ENCODE measurements at places on chromosomes 7 and 10.
A peak's percentile ranks its signal among the peaks of the same experiment; 100 is the strongest.

DNA sequence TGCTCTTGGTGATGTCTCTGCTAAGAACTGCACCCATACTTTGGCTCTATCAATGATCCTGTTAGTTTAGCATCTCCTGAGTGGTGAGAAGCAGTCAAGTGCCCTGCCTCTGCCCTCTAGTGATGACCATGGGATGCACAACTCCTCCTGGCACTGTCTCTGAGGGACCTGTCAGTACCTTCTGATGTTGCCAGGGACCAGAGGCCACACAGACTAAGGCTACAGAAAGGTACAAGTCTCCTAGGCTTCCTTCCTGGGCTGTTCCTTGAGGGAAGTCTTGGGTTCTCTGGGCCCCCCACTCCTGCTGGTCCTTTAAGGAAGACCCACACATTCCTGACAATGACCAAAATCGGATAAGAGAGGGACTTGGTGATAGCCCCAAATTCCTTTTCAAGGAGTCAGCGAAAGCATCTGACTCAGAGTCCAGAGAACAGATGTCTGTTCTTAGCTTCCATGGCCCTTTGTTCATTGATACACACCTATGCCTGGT is 15.3 kb downstream of the NKX2-3 start:
- H3K27ac ChIP-seq: no peak overlapping the region
- no peaks in the 10 kb centered on the region for H3K4me1 ChIP-seq
- peak; percentile 32 for DNase-seq
- H3K27me3 ChIP-seq: peaks cover 2% of the 10 kb centered on the region
- H3K4me3 ChIP-seq: no peak overlapping the region

DNA sequence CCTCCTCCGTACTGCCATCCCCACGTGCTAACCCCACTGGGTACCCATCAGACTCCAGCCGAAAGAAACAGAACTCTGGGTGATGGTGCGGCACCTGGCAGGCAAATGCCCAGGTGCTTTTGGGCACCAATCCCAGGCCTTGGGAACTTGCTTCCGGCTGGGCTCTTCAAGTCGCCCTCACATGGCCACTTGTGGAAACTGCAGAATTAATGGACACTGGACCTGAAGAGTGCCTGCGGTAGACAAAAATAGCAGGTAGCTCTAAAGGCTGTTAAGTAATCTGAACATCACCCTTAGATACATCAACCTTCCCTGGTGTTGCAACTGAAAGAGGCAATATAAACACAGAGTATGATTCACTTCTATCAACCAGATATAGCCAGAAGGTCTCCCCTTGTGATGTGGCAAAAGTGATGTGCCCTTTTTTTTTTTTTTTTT is 644.4 kb downstream of the GRM8 start:
- no peaks in the 10 kb centered on the region for H3K27me3 ChIP-seq
- H3K27ac ChIP-seq: no peak overlapping the region
- no peaks in the 10 kb centered on the region for H3K36me3 ChIP-seq
- H3K4me1 ChIP-seq: no peaks in the 10 kb centered on the region
- H3K4me3 ChIP-seq: no peak overlapping the region

GRCh38 chr7:104950754-104951153 is 63.3 kb upstream of the KMT2E start:
- no peaks in the 10 kb centered on the region for H3K27me3 ChIP-seq
- DNase-seq: no peak

DNA sequence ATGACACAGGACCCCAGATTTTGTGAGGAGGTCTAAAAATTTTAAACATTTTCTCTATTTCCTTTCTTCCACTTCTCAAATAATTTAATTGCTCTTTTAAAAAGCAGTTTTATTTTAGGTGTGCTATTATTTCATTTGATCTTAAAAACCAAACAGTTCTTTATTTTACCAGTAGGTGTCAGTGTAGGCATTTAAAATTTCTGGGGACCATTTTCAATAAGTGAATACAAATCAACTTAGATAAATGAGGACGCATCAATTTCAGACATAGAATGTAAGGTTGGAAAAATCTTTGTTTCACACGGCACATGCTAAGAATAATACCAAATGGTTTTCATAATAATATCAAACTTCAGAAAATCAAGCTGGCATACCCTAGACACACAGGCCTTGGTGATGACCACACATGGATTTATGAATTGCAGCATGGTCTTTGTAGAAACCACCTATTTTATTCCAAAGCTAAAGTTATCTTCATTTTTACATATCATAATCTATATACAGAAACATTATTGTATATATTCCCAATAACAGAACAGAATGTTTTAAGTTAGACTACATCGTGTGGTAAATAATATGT is 127.6 kb upstream of the SLC26A5 start:
- DNase-seq: peak; percentile 7
- H3K36me3 ChIP-seq: peaks cover 11% of the 10 kb centered on the region
- H3K4me3 ChIP-seq: no peak overlapping the region
- peaks cover 6% of the 10 kb centered on the region for H3K4me1 ChIP-seq

GRCh38 chr10:117277675-117278074 is 36.8 kb downstream of the SLC18A2 start:
- H3K4me1 ChIP-seq: no peaks in the 10 kb centered on the region
- H3K36me3 ChIP-seq: 0 out of 3 replicates have a peak, but pooled peaks cover 3% of the 10 kb centered on the region
- no peak for DNase-seq

- H3K4me1 ChIP-seq: no peaks in the 10 kb centered on the region
- no peak overlapping the region for H3K27ac ChIP-seq
- H3K27me3 ChIP-seq: no peaks in the 10 kb centered on the region
- no peak overlapping the region for H3K4me3 ChIP-seq
- DNase-seq: no peak
Measured at GRCh38 chr7:19834566-19834965, 61.1 kb upstream of the TMEM196 start.

DNA sequence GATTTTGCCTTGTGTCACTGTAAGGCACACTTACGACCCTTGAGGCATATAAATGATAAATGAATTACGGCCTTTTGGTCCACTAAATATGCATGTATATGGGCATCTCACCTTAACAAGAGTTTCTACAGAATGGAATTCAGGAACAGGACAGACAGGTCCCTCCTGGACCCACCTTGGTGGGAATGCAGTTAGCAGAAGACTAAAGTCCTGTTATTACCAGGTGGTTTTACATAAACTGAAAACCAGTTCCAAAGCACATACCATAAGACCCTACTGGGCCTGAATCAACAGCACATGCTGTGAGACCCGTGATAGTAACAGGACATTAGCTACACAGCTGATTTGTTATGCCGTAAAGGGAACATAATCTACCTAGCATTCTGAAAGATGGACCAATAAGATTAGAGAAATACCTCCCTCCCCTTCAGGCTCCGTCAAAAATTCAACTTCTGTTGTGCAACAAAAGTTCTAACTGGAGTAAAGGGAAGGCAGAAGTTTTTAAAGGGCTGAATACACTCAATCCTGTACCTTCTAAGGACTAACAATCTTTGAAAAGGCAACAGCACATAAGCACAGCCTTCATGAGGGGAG is 24.0 kb downstream of the LAMB1 start:
- no peak for DNase-seq
- no peaks in the 10 kb centered on the region for H3K27me3 ChIP-seq
- H3K36me3 ChIP-seq: peaks cover 80% of the 10 kb centered on the region
- H3K4me1 ChIP-seq: peaks cover 4% of the 10 kb centered on the region
- no peak overlapping the region for H3K27ac ChIP-seq

GRCh38 chr7:138679793-138680192 is 21.4 kb downstream of the SVOPL start:
- H3K27ac ChIP-seq: no peak overlapping the region
- H3K4me3 ChIP-seq: no peak overlapping the region
- 0 out of 3 replicates have a peak, but pooled peaks cover 3% of the 10 kb centered on the region for H3K27me3 ChIP-seq
- peaks cover 9% of the 10 kb centered on the region for H3K4me1 ChIP-seq
- H3K36me3 ChIP-seq: no peaks in the 10 kb centered on the region

DNA sequence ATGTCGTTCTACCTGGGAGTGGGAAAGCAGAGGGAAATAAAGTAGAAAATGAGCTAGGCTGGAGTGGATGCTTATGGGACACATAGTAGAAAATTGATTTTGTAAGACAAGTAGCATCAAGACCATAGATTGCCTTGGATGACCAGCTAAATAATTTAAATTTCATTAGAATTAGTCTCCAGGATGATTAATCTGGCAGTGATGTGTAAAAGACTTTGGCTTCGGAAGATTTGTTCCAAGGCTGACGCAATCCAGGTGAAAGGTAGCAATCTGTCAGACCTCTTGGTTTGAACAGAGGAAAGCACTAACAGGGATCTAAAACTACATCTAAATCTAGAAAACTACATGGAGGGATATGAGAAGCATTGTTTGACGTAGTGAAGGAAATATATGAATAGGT is 236.5 kb downstream of the ARL4A start:
- no peaks in the 10 kb centered on the region for H3K4me1 ChIP-seq
- H3K27me3 ChIP-seq: peaks cover 1% of the 10 kb centered on the region
- no peak overlapping the region for H3K27ac ChIP-seq
- DNase-seq: no peak

DNA sequence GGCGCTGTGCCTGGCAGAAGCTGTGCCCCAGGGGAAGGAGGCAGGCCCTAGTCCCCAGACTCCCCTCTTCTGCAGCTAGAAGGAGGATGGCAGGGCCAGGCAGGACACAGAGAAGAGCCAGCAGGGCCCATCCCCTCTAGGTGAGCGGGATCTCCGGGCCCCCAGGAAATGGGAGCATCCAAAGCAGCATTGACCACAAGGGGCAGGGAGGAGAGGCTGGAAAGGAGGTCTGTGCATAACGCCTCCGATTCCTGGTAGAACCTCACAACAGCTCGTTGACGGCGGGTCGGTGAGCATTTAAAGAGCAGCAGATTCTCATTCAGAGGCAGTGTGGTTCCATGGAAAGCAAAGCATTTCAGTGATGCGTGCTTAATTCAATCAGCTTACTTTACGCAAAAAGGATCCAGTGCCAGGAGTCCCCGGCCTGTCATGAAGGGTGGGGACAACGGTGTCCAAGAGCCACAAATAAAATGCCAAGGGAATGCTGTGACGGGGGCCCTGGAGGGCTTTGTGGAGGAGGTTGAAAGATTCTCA is 41.0 kb downstream of the CLRN3 start:
- H3K27me3 ChIP-seq: 0 out of 2 replicates have a peak, but pooled peaks cover 1% of the 10 kb centered on the region
- DNase-seq: no peak
- H3K4me1 ChIP-seq: no peaks in the 10 kb centered on the region

GRCh38 chr10:96585736-96586418 is 935 bp downstream of the TM9SF3 start:
- H3K36me3 ChIP-seq: no peaks in the 10 kb centered on the region
- H3K4me3 ChIP-seq: peak overlapping the region; percentile 97
- no peak for DNase-seq
- H3K27ac ChIP-seq: peak overlapping the region; percentile 99

DNA sequence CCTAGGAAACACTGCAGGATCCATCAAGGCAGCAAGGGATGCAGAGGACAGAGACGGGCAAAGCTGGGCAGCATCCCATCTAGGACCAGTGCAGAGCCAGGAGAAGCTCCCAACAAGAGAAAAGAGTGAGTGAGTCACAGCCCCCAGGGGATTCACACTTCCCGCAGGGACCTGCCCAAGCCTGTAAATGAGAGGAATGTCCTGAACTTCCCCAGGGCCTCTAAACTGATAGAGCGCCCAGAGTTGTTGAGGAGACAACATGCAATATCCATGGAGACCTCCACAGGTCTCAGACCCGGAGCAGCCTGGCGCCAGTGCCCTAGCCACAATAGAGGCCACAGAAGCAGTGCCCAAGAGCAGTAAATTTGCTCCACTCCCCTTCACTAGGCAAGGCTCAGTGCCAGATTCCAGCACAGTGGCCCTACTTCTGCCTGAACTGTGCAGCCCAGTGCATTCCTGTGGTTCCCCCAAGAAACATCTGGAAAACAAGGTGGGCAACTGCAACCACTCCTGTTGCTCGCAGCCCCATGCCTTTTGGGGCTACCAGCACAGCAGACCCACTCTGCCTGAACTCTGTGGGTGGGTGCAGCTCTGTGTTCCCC is 567.5 kb downstream of the POM121L12 start:
- H3K4me3 ChIP-seq: no peak overlapping the region
- DNase-seq: no peak
- H3K27me3 ChIP-seq: no peaks in the 10 kb centered on the region
- H3K36me3 ChIP-seq: no peaks in the 10 kb centered on the region
- H3K27ac ChIP-seq: no peak overlapping the region

- no peak for DNase-seq
- peak overlapping the region; percentile 96 for H3K4me3 ChIP-seq
- H3K27me3 ChIP-seq: no peaks in the 10 kb centered on the region
- H3K4me1 ChIP-seq: peaks cover 19% of the 10 kb centered on the region
- no peak overlapping the region for H3K27ac ChIP-seq
Measured at GRCh38 chr7:100476903-100477870, 1.8 kb downstream of the TSC22D4 start.

GRCh38 chr10:58266826-58267712 is 625 bp downstream of the IPMK start:
- H3K27ac ChIP-seq: peak overlapping the region; percentile 92
- H3K36me3 ChIP-seq: no peaks in the 10 kb centered on the region
- no peaks in the 10 kb centered on the region for H3K27me3 ChIP-seq

DNA sequence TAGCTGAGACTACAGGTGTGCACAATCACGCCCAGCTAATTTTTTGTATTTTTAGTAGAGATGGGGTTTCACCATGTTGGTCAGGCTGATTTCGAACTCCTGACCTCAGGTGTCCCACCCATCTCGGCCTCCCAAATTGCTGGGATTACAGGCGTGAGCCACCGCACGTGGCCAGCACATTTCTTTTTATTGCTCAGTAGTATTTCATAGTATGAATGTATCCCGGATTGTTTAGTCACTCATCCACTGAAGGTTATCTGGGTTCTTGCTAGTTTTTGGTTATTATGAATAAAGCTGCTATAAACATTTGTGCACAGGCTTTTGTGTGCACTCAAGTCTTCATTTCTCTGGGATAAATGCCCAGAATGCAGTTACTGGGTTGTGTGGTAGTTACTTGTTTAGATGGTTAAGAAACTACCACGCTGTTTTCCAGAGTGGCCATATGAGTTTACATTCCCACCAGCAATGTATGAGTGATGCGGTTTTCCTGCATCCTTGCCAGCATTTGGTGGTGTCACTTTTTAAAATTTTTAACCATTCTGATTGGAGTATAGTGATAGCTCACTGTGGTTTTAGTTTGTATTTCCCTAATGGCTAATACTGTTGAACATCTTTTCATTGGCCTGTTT is 275.8 kb upstream of the LYZL1 start:
- H3K4me1 ChIP-seq: peaks cover 20% of the 10 kb centered on the region
- H3K4me3 ChIP-seq: no peak overlapping the region
- no peak overlapping the region for H3K27ac ChIP-seq
- no peak for DNase-seq
- no peaks in the 10 kb centered on the region for H3K27me3 ChIP-seq
- H3K36me3 ChIP-seq: no peaks in the 10 kb centered on the region

- no peak for DNase-seq
- H3K36me3 ChIP-seq: no peaks in the 10 kb centered on the region
- no peaks in the 10 kb centered on the region for H3K27me3 ChIP-seq
- no peaks in the 10 kb centered on the region for H3K4me1 ChIP-seq
- no peak overlapping the region for H3K4me3 ChIP-seq
Measured at GRCh38 chr10:96703358-96703757, 17.0 kb downstream of the PIK3AP1 start.

- no peaks in the 10 kb centered on the region for H3K36me3 ChIP-seq
- H3K4me3 ChIP-seq: no peak overlapping the region
- no peak for DNase-seq
- H3K27ac ChIP-seq: no peak overlapping the region
- no peaks in the 10 kb centered on the region for H3K27me3 ChIP-seq
Measured at GRCh38 chr7:122273117-122273516, 31.4 kb downstream of the FEZF1 start.

GRCh38 chr7:86301301-86301700 is 342.4 kb upstream of the GRM3 start:
- H3K27me3 ChIP-seq: no peaks in the 10 kb centered on the region
- H3K4me3 ChIP-seq: no peak overlapping the region
- H3K36me3 ChIP-seq: no peaks in the 10 kb centered on the region
- no peak overlapping the region for H3K27ac ChIP-seq

Data from HepG2 (cell line).